ENCODE measurements at places on chromosomes 1 and 21.

DNA sequence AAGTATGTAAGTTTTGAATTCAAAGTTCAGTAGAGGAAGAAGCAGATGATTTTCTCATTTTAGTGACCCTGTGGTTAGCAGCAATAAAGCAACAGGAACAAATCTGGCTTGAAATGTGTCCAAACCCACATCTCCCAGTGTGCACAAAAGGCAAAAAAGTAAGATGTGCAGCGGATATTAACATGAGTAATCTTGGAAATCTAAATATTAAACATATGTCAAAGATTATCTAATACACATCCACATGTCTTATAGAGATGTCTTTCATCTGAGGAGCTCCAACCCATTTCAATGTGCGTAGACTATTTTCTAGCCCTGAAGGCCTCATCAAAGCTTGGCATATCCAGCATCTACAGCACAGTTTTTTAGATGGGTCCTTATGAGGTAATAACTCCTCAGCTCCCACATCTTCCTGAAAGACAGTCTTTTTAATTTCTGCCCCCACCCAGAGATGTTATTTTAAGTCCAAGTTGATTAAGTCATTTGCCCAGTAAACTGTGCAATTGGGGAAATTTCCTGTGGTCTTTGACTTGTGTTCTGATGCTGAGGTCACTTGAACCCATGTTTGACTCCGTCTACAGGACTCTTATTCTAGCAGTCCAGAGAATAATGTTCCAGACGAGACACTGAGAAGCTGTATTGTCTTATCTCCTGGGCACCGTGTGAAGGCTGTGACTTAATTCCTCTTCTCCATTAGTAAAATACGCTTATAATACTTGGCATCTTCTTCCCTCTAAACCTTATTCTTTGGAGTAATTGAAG, 73.7 kb downstream of the LMO4 start:
- DNase-seq, result no peak

DNA sequence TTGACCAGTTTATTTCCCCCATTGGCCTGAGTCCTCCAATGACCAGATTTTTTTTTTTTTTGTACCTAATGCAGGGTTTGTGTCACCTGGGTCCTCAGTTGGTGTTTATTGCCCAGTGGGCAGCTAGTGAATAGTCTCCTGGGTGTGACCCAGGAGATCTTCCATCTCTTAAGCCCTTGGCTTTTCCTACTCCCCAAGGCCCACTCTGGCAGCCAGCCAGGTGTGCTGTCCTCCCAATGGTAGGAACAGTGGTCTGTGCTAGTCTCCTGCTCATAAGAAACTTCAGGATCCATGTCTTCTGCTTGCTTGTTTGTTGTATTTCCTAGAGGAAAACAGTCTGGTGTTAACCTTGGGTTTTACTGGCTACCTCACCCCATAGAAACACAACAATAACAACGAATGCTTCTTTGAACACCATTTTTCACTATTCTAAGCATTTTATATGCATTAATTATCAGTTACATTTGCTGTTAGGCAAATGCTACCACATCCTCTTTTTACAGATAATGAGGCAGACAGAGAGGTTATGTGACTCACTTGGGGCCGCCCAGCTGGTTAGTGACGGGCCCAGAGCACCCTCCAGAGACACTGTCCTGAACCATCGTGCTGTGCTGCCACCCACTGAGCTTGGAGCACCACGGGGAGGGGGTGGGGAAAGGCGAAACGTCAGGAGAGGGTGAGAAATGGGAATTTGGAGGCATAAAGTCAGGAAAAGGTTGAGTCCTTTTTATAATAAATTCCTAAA, 107.5 kb downstream of the HIVEP3 start:
- DNase-seq, result no peak

GRCh38 chr21:42294273-42294880, 20.8 kb downstream of the TFF3 start:
- DNase-seq, result no peak

DNA sequence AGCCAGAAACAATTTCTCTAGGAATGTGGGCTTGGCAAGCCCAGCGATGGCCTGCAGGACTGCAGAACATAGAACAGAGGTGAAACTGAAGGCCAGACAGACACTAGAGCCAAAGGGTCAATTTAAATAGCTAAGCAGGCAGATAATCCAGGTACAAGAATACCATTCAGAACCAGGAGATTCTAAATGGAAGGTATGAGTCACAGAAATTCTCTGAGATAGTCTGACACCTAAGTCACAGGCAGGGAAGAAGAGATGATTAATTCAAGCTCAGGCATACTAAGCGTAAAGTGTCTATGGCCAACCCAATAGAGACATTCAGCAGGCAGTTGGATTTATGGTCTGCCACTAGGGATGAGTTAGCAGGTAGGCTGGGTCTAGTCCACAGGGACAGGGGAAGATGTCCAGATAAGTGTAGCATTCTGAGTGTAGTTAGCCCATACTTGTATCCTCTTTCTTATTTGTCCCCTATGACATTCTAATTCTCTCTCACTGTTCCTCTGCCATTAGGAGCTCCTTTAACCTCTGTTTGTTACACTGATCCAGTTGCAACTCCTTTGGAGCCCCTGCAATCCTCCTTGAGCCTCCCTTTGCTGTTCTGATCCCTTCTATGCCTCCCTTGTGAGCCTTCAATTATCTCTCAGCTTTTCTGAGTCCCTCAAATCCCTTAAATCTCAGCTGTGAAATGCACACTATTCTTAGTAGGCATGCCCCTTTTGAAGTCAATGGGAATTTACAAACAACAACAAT, 383.8 kb downstream of the LMO4 start:
- no peak for DNase-seq

DNA sequence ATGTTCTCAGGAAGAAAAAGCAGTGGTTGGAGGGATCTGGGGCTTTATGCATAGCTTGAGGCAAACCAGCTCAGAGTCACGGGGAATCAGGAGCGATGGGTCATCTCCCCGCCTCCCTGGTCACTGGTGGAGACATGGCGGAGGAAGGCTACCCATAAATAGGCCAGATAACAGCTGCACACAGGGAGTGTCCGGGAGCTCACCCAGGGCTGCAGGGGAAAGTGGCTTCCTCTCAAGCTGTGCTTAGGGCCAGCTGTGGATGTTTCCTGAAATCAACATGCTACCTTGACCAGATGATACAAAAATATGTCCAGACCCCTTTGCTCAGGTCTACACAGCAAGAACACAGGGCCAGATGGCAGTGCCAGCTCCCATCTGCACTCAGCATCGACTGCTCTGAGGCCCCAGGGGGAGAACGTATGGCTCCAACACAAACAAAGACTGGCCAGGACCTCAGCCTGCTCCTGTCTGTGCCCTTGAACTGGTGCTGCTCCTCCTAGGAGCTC, 27.1 kb upstream of the RERE start:
- DNase-seq, result no peak

- no peak for DNase-seq
Measured at GRCh38 chr1:162218975-162219374, 149.5 kb downstream of the NOS1AP start.

- no peak for DNase-seq
Measured at GRCh38 chr1:67575861-67576260, 109.1 kb upstream of the GADD45A start.

DNA sequence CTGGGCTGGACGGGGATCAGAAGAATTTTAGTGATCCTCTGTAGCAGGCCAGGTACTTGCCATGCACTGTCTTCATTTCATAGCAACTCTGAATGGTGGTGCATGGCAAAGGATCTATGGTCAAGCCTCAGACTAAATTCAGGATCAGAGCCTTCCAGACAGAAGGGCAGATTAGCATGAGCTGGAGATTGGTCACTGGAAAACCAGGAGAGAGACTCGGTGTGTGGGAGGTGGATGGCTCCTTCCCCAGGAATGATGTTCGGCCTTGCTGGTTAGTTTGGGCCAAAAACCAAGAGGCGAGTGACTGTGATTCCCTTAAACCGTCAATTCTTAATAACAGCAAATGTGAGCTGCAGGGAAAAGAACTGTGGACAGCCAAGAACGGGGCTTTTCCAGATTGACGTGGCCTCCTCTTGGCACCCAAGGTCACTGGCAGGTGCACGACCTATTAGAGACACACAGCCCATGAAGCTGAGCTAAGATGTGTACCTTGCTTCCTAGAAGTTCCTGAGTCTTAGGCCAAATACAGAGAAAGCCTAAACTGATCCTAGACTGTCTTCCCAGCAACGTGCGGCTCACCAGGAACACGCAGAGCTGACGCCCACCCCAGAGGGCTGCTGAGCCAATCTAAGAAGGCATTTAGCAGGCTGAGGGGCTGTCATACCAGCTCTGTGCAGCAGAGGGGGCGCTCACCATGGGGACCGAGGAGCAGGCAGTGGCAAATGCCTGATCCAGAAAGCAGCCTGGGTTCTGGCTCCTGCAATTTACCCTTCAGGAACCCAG, 18.5 kb downstream of the ALDH4A1 start:
- DNase-seq, result peak; percentile 51

GRCh38 chr1:26972390-26972789, 12.1 kb upstream of the KDF1 start:
- DNase-seq, result no peak

- no peak for DNase-seq
Measured at GRCh38 chr1:58769809-58770320, 14.0 kb downstream of the JUN start.

- DNase-seq, result no peak
Measured at GRCh38 chr21:27589781-27590180, 622.9 kb upstream of the ADAMTS5 start.

GRCh38 chr1:10681296-10682107, 114.9 kb downstream of the CASZ1 start:
- no peak for DNase-seq

DNA sequence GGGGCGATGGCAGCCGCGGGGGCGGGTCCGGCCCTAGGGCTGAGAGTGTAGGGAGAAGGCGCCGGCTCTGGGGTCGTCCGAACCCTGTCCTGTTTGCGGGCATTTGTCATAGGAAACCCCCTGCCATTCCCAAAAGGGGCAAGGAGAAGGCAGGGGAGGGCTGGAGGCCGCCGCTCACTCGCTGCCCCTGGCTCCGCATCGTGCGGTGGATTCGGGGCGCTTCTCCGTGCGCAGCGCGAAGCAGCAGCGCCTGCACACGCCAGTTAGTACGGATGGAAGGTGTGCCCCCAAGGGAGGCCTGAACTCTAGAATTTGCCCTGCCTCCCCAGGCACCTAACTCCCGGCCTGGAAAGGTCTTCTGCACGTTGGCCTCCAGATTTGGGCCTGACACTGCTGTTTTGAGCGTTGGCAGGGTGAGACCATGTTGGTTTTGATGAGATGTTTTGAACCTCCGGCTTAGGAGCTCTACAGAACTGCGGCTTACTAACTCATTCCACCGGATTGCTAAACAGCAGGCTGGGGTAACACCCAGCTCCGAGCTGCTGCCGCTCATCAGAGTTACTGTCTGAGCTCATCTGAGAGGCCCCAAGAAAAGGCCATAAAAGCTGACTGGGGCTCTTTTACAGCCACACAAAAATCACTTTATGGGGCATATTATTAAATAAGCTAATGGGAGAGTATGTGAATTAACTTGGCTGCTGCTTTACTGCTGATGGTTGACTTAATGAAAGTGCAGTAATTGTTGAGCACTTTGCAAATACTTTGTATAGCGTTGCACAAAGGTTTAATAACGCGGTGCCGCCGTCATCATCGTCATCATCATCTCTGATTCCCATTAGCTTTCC, 987 bp downstream of the GPR137B start:
- DNase-seq, result no peak

DNA sequence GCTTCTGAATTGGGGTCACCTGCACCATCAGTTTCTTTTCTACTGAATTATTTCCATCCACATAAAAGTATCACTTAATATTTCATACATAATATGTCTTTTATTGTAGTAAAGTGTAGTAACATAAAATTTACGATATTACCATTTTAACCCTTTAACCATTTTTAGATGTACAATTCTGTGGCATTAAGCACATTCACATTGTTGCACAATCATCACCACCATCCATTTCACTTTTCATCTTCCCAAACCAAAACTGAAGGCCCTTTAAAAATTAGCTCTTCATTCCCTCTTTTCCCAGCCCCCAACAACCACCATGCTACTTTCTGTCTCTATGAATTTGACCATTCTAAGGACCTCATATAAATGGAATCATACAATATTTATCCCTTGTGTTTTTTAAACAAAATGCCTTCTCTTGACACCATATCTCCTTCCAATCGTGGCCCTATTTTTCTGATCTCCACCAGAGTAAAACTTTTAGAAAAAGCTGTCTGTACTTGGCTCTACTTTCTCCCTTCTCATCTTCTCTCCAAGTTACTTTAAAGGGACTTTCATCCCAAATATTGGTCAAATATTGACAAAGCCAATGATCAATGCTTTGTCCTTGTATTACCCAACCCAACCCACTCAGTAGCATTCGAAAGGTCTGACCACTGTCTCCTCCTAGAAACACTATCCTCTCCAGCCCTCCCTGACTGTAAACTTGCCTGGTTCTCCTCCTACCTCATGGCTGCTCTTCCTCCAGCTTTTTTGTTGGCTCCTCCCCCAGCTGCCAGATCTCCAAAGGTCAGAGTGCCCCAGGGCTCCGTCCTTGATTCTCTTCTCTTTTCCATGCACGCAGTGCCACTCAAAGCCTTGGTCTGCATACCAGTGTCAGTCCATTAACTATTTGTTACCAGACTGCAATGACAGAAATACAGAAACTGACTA, 44.7 kb downstream of the SLC30A10 start:
- no peak for DNase-seq

GRCh38 chr21:31265366-31266013, 78.6 kb downstream of the TIAM1 start:
- DNase-seq, result no peak

- peak; percentile 43 for DNase-seq
Measured at GRCh38 chr1:228463559-228464455, 23.4 kb upstream of the RNF187 start.

DNA sequence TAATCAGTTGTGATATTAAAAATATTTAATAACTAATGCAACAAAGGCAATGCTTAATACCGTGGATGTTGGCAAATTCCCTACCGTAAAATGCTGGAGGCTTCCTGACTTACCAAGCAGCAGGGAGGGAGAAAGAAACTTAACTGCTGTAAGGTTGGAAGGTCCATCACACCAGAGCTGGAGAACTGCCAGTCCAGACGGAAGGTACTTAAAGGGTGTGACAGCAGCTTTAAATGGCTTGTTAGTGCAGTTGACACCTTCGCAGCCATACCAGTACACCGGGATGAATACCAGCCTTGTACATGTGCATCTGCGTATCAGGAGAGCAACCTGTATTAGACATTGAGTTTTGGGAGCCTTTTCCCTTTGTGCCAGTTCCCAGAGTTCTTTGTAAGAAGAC, 269.5 kb upstream of the NCAM2 start:
- no peak for DNase-seq
